Endothelial cell (in vitro differentiated cells): ENCODE measurements at places on chromosomes 4 and X.

DNA sequence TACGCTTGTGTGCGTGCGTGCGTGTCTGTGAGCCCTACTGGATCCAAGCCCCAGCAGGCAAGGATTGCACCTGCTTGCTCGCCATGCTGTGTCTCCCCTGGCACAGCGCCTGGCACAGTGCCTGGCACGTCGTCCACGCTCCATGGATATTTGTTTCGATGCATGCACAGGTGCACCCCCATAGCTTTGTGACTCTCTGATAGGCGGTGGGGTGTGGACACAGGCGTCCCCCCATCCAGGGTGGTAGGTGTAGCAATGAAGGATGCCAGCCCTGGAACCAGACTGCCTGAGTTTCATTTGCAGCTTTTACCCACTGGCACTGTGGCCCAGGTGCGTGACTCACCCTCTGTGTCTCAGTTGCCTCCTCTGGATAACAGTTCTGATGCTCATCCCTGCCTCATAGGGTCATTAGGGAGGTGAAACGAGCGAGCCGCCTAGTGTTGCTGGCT is 20.2 kb downstream of the PIGG start:
- H3K4me3 ChIP-seq: no peak overlapping the region
- H3K4me1 ChIP-seq: peaks cover 3% of the 10 kb centered on the region
- H3K36me3 ChIP-seq: peaks cover 65% of the 10 kb centered on the region
- H3K27ac ChIP-seq: no peak overlapping the region

DNA sequence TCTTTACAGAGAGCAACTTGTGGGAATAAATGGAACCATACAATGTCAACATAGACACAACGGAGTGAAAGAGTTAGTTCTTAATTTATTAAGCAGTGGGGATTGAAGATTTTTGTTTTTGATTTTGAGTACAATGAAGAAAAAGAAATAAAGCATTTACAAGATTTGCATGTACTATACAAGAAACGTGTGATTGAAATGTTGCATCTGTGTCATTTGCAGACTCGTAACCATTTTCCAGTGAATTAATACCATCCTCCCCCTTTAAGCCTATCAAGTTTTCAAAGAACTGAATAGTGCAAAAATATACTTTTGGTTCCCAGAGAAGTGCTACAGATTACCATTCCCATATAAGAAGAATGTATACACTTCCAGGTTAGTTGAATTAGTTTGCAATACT is 8.6 kb upstream of the KDR start:
- no peak overlapping the region for H3K4me3 ChIP-seq
- no peaks in the 10 kb centered on the region for H3K27me3 ChIP-seq
- H3K36me3 ChIP-seq: no peaks in the 10 kb centered on the region
- H3K27ac ChIP-seq: no peak overlapping the region
- peaks cover 8% of the 10 kb centered on the region for H3K4me1 ChIP-seq

GRCh38 chrX:40109288-40110008 is 11.7 kb upstream of the BCOR start:
- H3K36me3 ChIP-seq: no peaks in the 10 kb centered on the region
- peaks cover 7% of the 10 kb centered on the region for H3K27me3 ChIP-seq
- peaks cover 8% of the 10 kb centered on the region for H3K4me1 ChIP-seq

DNA sequence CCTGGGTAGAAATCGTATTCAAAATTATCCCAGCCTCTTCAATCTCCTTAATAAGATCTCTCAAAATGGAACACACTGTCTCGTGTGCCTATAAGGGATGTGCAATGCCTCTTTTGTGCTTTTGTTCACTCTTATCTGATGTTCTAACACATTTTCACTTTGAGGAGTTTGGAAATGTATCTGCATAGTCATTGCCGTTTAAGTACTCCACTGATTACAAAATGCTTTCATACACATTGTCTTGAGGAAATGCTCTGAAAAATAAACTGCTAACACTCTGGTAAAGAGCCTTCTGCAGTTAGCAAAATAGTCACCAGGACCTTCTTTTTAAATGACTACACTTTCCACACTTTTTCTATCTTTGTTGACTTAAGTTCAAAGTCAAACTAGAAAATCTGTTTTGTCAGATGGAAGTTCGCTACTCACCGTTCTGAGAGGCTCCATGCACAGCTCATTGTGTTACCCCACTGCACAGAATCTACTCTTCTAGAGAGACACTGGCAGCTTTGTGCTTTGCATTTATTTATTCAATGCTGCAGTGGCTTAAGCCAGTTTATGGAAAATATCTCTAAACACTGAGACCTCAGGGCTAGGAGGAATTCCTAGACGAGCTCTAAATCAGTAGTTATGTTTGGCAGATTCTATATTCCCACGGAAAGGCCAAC is 159.0 kb downstream of the CHIC2 start:
- H3K27ac ChIP-seq: no peak overlapping the region
- peaks cover 2% of the 10 kb centered on the region for H3K27me3 ChIP-seq
- peaks cover 9% of the 10 kb centered on the region for H3K4me1 ChIP-seq
- H3K36me3 ChIP-seq: no peaks in the 10 kb centered on the region
- DNase-seq: no peak

DNA sequence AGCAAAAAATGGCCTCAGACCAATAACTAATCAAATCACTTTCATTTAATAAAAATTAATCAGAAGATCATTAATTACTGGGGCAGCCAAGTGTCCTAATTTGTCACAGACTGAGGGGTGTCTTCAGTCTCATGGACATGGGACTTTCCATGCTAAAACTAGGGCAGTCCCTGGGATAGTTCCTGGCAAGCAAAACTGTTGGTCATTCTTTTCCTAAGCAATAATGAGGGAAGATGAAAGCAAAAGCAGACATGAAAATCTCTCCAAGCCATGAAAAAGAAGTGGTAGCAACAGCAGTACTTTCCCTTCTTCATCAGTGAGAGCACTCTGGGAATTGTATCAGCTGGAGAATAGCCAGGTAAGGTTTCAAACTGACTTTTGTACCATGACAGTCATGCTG is 3.7 kb upstream of the ANTXR2 start:
- peaks cover 5% of the 10 kb centered on the region for H3K36me3 ChIP-seq
- no peak overlapping the region for H3K4me3 ChIP-seq
- no peak for DNase-seq
- H3K27me3 ChIP-seq: peaks cover 16% of the 10 kb centered on the region
- no peak overlapping the region for H3K27ac ChIP-seq

- H3K36me3 ChIP-seq: no peaks in the 10 kb centered on the region
- no peak overlapping the region for H3K27ac ChIP-seq
- peaks cover 1% of the 10 kb centered on the region for H3K27me3 ChIP-seq
- H3K4me1 ChIP-seq: no peaks in the 10 kb centered on the region
- DNase-seq: no peak
- H3K4me3 ChIP-seq: no peak overlapping the region
Observed at GRCh38 chr4:12446657-12447185, 1018.0 kb upstream of the HS3ST1 start.

DNA sequence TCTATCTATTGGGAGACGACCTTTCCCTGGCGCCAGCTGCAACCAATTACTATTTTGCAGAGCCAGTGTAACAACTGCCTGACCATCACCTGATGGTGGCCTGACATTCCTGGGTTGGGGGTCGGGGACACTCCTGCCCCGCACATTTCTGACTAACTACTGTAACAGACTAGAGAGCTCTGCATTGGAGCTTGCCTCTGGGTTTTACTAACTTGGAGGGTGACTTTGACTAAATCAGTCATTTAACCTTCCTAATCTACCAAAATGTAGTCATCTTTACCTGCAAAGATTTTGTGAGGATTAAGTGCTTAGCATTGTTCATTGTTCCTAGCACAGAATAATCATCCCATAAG is 37.5 kb upstream of the ABCG2 start:
- no peaks in the 10 kb centered on the region for H3K36me3 ChIP-seq
- H3K27ac ChIP-seq: no peak overlapping the region
- peaks cover 1% of the 10 kb centered on the region for H3K27me3 ChIP-seq
- H3K4me1 ChIP-seq: peaks cover 7% of the 10 kb centered on the region
- DNase-seq: no peak

- H3K4me1 ChIP-seq: no peaks in the 10 kb centered on the region
- DNase-seq: no peak
- peaks cover 2% of the 10 kb centered on the region for H3K27me3 ChIP-seq
- H3K4me3 ChIP-seq: no peak overlapping the region
- no peak overlapping the region for H3K27ac ChIP-seq
Observed at GRCh38 chr4:53818104-53818503, 226.8 kb upstream of the LNX1 start.

GRCh38 chr4:142600952-142601351 is 245.1 kb downstream of the INPP4B start:
- H3K27ac ChIP-seq: no peak overlapping the region
- no peaks in the 10 kb centered on the region for H3K4me1 ChIP-seq
- H3K36me3 ChIP-seq: no peaks in the 10 kb centered on the region

DNA sequence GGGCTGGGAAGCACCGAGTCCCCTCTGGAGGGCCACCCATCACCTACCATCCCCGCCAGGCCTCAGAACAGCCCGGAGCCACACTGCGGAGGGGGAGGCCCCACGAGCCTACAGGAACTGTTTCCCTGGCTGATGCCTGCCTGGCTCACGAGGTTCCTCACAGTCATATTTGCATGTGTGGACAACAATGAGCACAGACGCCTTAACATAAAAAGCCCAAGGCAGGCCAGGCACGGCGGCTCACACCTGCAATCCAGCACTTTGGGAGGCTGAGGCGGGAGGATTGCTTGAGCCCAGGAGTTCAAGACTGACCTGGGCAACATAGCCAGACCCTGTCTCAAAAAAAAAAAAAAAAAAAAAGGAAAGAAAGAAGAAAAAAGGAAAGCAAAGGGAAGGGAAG is 125.9 kb downstream of the FAM53A start:
- no peak overlapping the region for H3K27ac ChIP-seq
- no peaks in the 10 kb centered on the region for H3K4me1 ChIP-seq
- no peaks in the 10 kb centered on the region for H3K36me3 ChIP-seq
- H3K4me3 ChIP-seq: no peak overlapping the region
- no peak for DNase-seq

DNA sequence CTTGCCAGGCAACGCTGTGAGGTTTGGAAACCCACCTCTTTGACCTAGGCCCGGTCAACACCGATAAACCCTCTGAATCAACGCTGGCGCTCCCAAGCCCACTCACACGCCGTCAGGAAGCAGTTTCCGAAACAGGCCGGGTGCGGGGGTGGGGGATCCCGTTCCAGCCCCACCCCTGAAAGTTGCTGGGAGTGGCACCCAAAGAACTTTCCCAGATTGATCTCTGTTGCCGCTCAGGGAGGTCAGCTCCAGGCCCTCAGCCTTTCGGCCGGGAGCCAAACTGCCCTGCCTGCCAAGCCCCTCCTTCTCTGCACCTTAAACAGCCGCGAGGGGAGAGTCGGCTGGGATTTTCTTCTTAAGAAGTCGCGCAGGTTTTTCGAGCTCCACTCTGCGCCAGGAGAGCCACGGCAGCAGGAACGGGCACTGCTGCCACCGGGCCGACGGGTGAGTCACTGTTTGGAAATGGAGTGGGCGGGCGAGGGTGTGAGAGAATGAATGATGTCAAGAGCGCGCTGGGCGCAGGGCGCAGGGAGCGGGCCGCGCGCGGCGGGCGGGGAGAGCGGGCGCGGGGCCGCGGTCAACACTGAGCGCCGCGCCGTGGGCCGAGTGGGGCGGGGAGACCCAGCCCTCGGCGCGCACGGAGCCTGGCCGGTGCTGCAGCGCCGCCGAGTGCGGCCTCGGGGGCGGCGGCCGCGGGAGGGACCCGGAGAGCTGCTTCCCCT is at the start of gene SGMS2:
TSS of gene SGMS2 (plus strand) at position 583 of the 722 bp plus-strand sequence. CDS start 70,622 bp downstream, outside the sequence.
- H3K36me3 ChIP-seq: no peaks in the 10 kb centered on the region
- peak; percentile 44 for DNase-seq
- H3K4me3 ChIP-seq: peak within 1 kb of the TSS; percentile 90
- no peak within 1 kb of the TSS for H3K27ac ChIP-seq
- peaks cover 5% of the 10 kb centered on the region for H3K4me1 ChIP-seq

- H3K4me3 ChIP-seq: no peak overlapping the region
- no peak for DNase-seq
Observed at GRCh38 chr4:26194764-26195163, 126.0 kb upstream of the RBPJ start.

DNA sequence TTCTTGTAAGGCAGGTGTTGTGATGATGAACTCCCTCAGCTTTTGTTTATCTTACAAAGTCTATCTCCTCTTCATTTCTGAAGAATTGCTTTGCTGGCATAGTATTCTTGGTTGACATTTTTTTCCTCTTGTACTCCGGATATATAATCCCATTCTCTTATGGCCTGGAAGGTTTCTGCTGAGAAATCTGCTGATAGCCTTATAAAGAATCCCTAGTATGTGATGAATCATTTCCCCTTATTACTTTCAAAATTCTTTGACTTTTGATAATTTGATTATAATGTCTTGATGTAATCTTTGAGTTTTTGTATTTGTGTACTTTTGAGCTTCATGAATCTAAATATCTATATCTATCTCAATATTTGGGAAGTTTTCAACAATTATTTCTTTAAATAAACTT is 655.3 kb upstream of the MAGEB2 start:
- H3K4me1 ChIP-seq: no peaks in the 10 kb centered on the region
- no peak for DNase-seq
- no peaks in the 10 kb centered on the region for H3K36me3 ChIP-seq
- H3K27me3 ChIP-seq: no peaks in the 10 kb centered on the region
- H3K4me3 ChIP-seq: no peak overlapping the region
- no peak overlapping the region for H3K27ac ChIP-seq

DNA sequence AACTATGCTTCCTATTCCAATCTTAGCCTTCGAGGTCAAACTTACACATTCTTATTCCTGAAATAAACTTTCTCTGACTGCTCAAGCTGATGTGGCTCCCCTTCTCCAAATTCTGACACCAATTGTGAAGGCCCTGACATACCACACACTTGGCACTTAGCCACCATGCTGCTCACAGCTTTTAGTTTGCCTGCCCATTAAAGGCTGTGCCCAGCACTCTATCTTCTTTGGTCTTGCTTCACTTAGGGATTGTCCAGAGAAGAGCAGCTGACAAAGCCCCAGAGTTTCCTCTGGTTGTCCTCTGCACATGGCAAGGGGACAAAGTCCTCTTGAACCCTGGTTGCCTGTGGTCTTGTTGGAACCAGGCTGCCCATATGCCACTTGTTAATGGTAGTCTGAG is 126.1 kb downstream of the ARHGEF9 start:
- no peak overlapping the region for H3K4me3 ChIP-seq
- no peak overlapping the region for H3K27ac ChIP-seq
- no peaks in the 10 kb centered on the region for H3K27me3 ChIP-seq
- DNase-seq: no peak
- H3K4me1 ChIP-seq: no peaks in the 10 kb centered on the region

DNA sequence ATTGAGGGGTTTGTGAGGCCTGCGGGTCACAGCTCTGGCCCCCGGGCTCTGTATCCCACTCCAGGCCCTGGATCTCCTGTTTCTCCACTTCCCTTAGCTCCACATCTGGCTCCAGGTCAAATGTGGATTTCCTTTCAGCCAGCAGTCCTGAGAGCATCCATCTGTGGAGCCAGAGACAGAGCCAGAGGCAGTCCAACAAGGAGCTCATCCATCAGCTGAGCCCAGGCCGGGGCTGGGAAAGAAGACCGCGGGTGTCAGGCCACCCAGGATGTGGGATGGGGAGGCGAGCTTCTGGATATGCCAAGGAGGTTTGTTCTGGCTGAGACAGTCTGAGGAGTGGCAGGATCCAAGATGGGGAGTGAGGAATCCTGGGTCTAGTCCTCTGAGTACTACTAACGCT is 91.7 kb downstream of the EFNB1 start:
- no peak for DNase-seq
- no peak overlapping the region for H3K27ac ChIP-seq
- H3K36me3 ChIP-seq: no peaks in the 10 kb centered on the region
- H3K4me3 ChIP-seq: no peak overlapping the region
- H3K27me3 ChIP-seq: peaks cover 8% of the 10 kb centered on the region
- no peaks in the 10 kb centered on the region for H3K4me1 ChIP-seq
